ENCODE measurements at places on chromosomes 3 and 15.

- no peak for DNase-seq
Observed at GRCh38 chr3:59064728-59065127, 14.9 kb upstream of the CFAP20DC start.

DNA sequence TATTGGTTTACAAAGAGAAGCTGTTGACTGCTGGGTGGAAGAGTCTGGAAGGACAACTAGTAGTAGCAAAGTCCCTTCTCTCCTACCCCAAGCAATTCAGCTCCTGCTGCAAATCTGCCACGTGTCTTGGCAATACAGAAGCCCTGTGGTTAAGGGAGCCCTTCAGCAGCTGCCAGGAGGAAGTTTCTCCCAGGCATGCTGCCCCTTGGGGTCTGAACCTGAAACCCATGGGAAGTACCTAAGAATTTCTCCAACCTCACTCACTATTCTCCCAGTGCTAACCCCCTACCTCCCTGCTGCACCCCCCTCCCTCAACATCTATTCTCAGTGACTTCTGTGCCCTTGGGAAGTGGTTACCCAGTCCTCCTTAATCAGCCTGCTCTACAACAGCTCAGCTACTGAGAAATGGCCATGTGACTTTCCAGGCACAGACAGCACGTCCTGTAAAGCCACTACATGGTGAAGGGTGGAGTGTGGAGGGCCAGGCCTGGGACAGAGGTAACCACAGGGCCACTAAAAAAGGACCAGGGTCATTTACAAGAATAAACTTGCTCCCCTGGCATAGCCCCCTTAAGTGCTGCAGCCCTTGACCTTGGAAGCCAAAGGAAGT, 316.6 kb downstream of the NTRK3 start:
- no peak for DNase-seq

- no peak for DNase-seq
Observed at GRCh38 chr3:183266454-183266853, 13.4 kb downstream of the B3GNT5 start.

- DNase-seq, result no peak
Observed at GRCh38 chr3:134694466-134694865, 43.6 kb upstream of the KY start.

Measured in activated CD4-positive, alpha-beta memory T cell treated with anti-CD3 and anti-CD28 coated beads, Interleukin-2, amount 10 ng/mL, durations not matched to agents 7 days and 5 days (primary cell).